Left kidney (tissue), 8 donors: ENCODE measurements at places on chromosomes 1 and 21. TPM values are rescaled to one million over a fixed set of nuclear protein-coding genes. Genes with fewer than 3 reads are reported as not detected.
A peak's percentile ranks its signal among the peaks of the same experiment; 100 is the strongest.

The KAZN gene
- polyA plus RNA-seq = 35.2 TPM

The KRTAP19-3 gene
- not detected for polyA plus RNA-seq

DNA sequence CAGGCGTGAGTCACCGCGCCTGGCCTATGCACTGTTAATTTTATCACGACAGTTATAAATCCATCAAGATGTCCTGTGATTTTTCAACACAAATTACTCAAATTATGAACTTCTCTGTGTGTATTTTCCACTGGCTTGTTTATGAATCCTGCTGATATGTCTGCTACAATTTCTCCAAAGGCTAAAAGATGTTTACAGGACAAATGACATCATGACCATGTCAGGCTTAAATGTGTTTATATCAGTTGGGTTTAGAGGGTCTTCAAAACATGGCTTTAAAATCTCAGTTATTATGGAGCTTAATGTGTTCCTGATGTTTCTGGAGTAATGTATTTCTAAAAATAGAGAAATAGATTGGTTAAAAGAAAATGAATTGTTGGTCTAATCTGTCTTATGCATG is 44.0 kb upstream of the ERG start:
- DNase-seq = no peak

GRCh38 chr1:173894189-173894588 is 22.9 kb downstream of the SERPINC1 start:
- DNase-seq = no peak

The NBPF19 gene
- polyA plus RNA-seq = 22.6 TPM

- DNase-seq = no peak
Observed at GRCh38 chr1:159993911-159994310, 37.9 kb downstream of the PIGM start.

DNA sequence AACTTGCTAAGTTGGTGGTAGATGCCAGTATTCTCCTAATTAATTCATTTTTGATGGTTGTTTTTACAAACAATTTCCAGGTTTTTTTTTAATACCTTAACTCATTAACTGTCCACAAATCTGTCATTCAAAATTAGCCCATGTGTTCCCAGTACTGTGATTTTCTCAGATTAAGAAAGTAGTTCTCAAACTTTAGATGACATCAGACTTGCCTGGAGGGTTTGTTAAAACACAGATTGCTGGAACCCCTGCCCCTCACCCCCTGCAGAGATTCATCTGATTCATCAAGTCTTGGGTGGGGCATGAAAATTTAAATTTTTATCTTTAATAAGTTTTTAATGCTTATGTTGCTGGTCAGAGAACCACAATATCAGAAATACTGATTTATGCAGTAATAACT is 130.5 kb downstream of the BACH1 start:
- no peak for DNase-seq

The CFHR1 gene
- 0.42 TPM for polyA plus RNA-seq

The FMO3 gene
- polyA plus RNA-seq = 0.28 TPM

GRCh38 chr1:185104083-185104482 is 52.7 kb downstream of the TRMT1L start:
- DNase-seq = no peak

GRCh38 chr1:5935026-5935425 is 57.2 kb downstream of the NPHP4 start:
- DNase-seq = no peak

- DNase-seq = no peak
Observed at GRCh38 chr1:30524840-30525617, 198.4 kb downstream of the MATN1 start.

DNA sequence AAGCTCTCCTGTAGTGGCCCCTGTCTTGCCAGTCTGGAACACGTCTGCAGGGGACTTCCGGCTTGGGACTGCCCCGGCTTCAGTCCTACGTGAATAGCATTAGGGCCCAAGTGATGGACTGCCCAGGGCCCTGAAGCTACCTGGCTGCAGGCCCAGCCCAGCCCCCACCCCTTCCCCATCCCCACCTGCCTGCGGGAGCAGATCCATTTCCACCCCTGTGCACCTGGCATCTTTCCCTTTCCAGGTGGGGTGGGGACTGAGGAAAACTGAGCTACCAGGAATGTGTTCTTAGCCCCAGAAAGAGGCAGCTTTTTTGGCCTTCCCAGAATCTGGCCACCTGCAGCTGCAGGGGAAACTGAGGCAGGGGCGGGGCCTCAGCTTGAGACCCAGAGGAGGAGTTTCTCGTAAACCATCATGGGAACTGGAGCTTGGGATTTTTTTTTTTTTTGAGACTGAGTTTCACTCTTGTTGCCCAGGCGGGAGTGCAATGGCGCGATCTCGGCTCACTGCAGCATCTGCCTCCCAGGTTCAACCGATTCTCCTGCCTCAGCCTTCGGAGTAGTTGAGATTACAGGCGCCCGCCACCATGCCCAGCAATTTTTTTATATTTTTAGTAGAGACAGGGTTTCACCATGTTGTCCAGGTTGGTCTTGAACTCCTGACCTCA is 3.2 kb downstream of the EDN2 start:
- DNase-seq = no peak

- no peak for DNase-seq
Observed at GRCh38 chr1:190168893-190169280, 308.8 kb downstream of the BRINP3 start.

The CACNA1S gene
- polyA plus RNA-seq = 0.53 TPM

DNA sequence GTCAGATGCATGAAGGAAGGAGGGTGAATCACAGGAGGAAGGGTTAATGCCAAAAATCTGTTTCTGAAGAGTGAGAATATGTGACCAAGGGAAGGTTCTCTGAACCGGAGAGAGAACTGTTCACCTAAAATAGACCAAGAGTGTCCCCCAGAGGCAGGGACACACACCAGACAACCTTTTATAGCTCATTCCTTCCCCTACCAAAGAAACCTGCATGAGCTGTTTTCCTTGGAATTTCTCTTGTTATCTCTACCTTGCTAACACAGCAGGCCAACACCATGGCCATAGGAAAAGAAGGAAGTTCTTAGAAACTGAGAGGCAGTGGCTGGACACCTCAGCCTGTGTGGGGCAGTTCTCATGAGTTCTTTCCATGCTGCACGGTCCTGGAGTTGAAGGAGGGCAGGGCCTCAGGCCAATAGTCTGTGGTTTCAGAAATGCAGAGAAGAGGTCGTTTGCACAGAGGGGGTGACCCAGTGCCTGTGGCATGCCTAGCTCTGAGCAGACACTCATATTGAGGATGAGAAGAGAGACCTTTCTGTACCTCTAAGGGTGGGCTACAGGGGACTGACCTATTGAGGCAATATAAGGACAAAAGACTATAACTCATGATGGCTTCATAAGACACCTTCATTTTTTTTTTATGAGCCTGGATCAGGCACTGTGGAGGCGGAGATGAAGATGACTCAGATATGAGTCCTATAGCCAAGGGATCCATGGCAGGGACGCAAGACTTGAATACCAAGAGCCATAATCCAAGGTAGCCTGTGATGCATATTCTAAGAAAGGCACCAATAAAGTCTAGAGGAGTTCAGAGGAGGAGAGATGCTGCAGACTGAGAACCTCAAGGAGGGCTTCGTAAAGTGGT is 39.4 kb downstream of the IGFN1 start:
- DNase-seq = no peak

The LEFTY2 gene
- polyA plus RNA-seq = 0.98 TPM

The RABGGTB gene
- 107 TPM for polyA plus RNA-seq

GRCh38 chr1:73366734-73367413 is 831.1 kb downstream of the LRRIQ3 start:
- no peak for DNase-seq

GRCh38 chr1:179263121-179263520 is 30.5 kb upstream of the SOAT1 start:
- DNase-seq = no peak

DNA sequence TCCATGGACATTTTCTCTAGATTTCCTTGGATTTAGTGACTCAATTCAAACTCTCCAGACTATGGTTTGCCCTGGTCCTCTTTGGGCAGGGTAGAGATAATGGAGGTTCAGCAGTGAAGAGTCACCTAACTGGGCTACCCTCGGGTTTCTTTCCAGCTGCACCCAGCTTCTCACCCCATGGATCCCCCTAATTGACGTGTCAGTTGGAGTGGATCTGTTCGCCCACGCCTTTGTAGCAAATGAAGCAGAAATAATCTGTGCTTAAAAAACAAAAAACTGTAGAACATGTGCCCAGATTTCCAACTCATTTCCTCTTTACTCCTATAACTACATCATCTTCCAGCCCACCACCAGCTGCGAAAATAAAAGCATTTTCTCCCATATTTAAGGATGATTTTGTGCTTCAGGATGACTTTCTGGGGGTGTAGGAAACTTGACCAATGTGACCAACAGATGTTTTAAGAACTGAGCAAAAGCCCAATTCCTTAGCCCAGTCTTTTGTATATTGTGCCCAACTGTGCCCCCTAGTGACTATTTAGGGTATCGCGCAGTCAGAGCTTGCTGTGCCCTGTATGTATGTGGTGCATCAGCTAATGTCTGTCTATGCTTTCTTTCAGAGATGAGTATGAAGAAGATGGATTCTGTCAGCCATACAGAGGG is 66.5 kb upstream of the UBE2U start:
- DNase-seq = peak; percentile 88

The RGS13 gene
- not detected for polyA plus RNA-seq

The FAM151A gene
- polyA plus RNA-seq = 32.2 TPM

DNA sequence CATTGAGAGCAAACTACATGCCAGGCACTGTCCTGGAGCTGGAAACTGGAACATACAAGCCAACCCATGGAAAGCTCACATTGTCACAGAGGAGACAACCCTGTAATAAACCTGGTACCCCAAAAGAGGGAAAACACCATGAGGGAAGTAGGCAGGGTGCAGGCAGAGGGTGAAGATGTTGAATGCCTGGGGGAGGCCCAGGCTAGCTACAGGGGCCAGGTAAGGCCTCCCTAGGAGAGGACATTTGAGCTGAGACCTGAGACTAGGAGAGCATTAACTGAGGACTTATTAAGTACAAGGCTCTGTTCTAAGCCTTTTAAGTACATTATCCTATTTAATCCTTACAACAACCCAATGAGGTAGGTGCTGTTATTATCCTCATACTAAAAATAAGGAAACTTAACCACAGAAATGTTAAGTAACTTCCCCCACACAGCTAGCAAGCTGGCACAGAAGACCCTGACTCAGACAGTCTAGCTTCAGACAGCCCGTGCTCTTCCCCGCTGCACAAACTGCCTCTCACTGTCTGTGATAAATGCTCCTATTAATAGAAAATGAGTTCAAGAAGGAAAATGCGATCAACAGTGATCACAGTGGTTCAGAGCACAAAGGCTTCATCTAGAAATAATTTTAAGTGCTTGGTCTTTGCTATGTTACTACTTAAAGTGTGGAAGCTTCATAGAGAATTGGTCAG is 41.8 kb downstream of the ZNF281 start:
- DNase-seq = no peak

DNA sequence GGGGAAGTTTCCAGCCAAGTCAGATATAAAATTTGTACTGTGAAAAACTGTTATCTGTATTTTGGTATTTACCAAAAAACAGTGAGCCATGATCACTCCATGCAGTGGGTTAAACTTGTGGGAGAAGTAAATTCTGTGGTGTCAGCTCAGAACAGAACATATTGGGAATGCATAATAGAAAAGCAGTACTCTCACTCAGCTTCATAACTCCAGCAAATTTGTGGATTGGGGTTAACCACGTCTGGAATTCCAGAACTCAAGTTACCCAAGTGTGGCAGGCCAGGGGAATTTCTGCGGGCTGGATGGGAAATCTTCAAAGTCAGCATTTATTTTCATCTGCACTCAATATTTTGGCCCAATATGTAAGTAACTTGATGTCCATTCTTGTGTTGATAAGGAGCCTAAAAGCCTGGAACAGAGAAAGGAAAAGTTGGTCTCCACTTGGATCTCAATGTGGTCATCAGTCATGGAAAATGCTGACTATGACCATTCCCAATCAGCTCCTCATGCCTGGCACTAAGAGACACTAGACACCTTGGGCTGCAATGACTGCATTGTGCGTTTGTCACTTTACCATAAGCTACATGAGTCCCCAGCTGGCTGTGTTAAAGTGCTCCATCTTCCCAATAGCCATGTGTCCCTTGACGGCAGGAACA is 39.1 kb upstream of the ENAH start:
- no peak for DNase-seq

The SH2D2A gene
- 0.52 TPM for polyA plus RNA-seq

GRCh38 chr1:60234776-60235175 is 161.2 kb upstream of the C1orf87 start:
- no peak for DNase-seq

The UMODL1 gene
- polyA plus RNA-seq = 0.22 TPM

The IL12RB2 gene
- polyA plus RNA-seq = 0.65 TPM

GRCh38 chr1:58340185-58340584 is 206.3 kb downstream of the OMA1 start:
- DNase-seq = no peak

- no peak for DNase-seq
Observed at GRCh38 chr1:41646186-41646585, 161.7 kb upstream of the EDN2 start.

DNA sequence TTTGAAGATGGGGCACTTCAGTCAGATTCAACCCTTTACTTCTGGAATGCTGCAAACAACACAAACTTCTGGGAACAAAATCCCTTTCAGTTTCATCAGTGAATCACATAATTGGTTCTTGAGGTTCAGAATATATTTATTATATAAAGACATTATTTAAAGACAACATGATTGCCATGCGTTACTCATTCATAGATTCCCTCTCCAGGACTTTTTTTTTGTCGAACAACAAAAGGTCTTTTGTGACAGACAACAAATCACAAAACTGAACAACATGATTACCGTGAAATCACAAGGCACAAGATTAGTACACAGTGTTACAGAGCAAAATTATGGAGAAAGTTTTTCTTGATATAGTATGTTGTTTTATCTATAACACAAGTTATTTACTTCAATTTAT is 1815.0 kb downstream of the NCAM2 start:
- DNase-seq = no peak

- DNase-seq = no peak
Observed at GRCh38 chr1:1783320-1783719, 5.0 kb upstream of the NADK start.

- no peak for DNase-seq
Observed at GRCh38 chr1:152743371-152744145, 14.3 kb upstream of the KPRP start.

The LEMD1 gene
- polyA plus RNA-seq = 3.9 TPM

- no peak for DNase-seq
Observed at GRCh38 chr1:55338448-55338820, 123.3 kb upstream of the USP24 start.

GRCh38 chr1:180636138-180636537 is 4.3 kb downstream of the XPR1 start:
- no peak for DNase-seq

GRCh38 chr1:81878538-81878937 is 77.8 kb downstream of the ADGRL2 start:
- DNase-seq = no peak

The SMIM11 gene
- 5.7 TPM for polyA plus RNA-seq

- peak; percentile 80 for DNase-seq
Observed at GRCh38 chr1:205711105-205712048, 31.1 kb upstream of the SLC45A3 start.
